Fibroblast of skin of abdomen (primary cell): ENCODE measurements at places on chromosomes 12 and 14.

DNA sequence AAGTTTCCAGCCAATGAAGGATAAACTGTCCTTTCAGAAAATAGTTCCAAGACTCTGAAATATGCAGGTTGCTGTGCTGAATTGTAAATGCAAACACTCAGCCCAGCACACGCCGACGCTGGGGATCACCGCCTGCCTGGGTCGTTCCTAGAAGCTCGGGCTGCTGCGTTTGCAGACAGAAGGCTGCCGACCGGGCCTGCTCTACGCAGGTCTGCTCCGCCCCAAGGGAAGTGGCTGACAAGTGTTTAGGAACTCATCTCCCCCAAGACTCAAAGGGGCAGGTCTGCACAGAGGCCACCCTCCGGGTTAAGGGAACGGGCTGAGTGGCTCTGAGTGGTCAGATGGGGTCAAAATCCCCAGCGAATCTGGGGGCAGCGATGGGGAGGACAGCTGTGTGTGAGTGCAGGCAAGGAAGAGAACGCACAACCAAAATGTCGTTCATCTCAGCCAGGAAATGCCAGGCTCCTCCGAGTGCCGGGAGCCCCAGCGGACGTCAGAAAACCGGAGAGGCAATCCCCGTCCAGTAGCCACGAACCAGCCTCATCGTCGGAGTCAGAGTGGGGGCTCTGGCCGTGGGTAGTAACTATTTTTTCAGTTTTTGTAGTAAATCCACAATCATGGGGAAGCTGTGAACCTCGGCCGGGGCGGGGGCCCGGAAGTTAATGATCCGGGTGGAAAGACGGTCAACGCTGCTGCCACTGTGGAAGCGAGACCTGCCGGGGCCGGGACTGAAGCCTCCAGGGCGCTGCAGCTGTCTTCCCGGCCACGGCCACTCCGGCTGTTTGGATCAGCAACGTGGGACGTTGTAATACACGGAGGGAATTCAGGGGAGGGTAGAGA lies 6.0 kb downstream of the GALNT9 start:
- no peak for DNase-seq

GRCh38 chr14:66982247-66982646 lies 207.0 kb upstream of the GARIN2 start:
- peak; percentile 23 for DNase-seq

- DNase-seq, result no peak
These were observed 13.9 kb downstream of the ASPG start for GRCh38 chr14:104099096-104100041.

DNA sequence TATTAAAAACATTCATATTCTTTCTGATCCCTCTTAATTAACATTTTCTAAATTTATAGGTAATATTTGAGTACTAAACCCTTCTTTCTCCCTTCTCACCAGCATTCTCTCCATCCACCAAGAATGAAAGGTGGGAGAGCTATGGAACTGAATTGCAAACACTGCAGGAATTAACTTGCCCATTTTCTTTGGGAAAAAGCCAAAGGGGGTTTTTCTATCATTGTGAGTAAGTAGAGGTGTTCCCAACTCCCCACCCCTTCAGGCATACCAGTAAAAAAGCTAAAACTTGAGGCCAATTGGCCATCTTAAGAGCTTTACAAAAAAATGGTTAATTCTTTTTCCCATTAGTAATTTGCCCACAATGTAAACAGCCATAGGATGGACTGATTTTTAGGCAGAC lies 23.7 kb downstream of the PCNX1 start:
- no peak for DNase-seq

DNA sequence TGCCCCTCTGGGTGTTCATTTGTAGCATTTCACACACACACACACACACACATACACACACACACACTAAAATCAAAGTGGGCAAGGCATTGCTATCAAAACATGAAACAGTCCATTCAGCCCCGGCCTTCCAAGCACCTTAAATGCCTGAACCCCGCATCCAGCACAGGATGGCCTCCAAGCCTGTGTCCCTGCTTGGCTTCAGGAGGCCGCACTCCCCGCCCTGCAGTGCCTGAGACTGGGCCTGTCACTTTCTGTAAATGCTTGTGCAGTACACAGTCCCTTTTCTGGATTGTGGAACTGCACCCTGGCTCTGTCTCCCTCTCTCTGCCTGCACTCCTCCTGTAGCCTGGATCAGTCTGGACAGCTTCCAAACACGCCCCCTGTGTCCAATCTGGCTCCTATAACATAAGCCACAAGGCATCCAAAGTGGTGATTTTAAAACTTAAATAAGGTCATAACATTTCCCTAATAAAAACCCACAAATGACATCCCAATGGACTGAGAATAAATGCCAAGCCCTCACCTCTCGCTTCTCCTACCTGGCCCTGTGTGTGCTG lies 972.2 kb upstream of the TMEM132C start:
- peak; percentile 33 for DNase-seq

DNA sequence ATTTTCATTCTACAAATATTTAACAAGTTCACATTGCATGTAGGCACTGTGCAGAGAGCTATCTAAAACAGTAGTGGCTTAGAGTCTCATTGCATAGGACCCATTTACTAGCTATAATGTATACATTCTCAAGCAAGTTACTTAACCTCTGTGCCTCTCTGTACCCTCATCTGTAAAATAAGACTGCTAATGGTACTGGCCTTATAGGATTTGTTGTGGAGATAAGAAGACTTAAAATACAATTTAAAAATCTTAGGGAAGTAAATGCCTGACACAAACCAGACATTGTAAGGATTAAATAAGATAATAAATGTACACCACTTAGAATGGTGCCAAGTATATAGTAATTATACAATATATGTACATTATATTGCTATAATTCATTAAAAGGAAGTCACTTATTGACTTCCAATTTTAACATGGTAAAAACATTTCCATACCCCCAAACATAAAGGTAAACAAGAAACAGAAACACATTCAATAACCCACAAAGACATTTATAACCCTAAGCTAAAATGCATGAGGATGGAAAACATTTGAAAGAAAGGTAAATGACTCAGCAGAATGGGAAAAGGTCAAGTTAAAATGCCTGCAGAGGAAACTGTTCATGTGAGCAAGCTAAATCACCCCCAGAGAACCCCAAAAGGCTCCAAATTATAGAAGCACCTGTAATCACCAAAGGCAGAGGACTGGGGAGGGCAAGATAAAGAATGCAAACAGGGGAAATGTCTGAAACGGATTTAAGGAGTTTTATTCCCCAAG lies 30.8 kb downstream of the RPS6KA5 start:
- no peak for DNase-seq

DNA sequence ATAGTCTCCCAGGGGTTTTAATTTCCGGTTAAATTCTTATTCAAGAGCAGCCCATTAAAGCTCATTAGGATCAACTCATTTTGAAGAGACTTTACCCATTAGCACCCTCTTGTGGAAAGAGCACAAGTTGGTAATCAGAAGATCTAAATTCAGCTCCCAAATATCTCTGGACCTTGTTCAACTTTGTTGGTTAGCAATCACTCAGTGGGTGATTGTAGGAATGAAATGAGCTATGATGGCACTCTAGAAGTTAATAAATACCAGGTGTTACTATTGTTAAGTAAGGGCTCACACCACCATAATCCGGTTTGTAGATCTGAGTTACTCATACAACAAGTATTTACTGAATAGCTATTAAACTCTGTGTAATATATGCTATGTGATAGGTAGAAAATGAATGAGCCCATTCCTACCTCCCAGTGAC lies 42.9 kb downstream of the TRIP11 start:
- DNase-seq, result peak; percentile 96

DNA sequence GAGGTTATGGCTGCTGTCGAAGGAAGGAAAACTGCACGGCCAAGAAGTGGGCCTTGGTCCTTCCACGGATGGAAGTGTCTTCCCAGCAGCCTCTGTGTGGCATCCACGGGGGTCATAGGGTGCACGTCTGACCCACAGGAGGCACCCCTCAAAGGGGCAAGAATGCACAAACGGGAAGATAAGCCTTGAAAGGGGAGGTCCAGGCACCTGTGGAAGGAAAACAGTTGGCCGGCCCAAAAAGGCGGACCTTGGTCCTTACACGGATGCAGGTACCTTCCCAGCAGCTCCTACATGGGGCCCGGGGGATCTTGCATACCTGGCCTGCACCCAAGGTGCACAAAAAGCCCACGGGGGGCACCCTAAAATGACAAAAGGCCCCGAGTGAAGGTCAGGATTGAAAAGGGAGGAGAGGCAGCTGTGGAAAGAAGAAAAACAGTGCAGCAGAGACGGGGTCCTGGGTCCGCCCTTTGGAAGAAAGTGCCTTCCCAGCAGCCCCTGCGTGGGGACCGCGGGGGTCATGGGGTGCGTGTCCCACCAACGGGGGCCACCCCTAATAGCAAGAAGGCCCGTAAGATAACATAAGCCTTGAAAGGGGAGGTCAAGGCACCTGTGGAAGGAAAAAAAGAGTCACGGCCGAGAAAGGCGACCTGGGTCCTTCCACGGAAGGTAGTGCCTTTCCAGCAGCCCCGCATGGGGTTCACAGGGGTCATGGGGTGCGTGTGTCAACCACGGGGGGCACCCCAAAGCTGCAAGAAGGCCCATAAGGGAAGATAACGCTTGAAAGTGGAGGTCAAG lies 276.1 kb downstream of the ALG10 start:
- no peak for DNase-seq

- no peak for DNase-seq
These were observed 19.5 kb downstream of the COX16 start for GRCh38 chr14:70340002-70340401.

- DNase-seq, result no peak
These were observed 26.8 kb upstream of the CEBPE start for GRCh38 chr14:23145794-23146350.

- DNase-seq, result no peak
These were observed 59.1 kb downstream of the ARHGAP5 start for GRCh38 chr14:32136027-32136825.

DNA sequence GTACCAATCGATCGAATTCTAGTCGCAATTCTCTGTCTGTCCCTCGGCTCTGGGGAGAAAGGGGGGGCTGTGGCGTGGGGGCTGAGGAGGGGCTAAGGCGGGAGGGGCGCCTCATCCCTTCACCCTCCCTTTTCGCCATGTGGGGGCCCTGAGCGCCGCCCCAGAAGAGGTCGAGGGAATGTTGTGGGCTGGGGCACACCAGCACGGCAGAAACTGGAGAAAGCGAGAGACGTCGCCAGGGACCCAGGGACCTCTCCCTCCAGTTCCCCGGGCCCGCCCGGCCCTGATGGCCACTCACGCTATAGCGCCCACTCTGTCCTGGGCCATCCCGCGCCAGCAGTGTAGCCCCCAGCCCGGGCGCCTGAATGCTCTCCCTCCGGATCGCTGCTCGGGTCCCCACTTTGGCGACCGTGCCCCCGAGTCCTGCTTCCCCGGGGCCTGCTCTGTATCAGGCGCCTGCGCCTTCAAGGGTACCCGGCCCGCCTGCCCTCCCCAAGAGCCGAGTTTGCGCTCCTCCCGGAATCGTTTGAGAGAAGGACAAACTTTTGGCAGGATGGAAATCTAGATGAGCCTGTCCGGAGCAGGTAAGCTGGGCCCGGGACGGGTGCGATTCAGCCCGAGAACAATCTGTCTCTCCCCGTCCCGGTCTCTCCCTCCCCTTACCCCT lies 62.6 kb downstream of the SMUG1 start:
- peak; percentile 57 for DNase-seq

- DNase-seq, result no peak
These were observed 146.5 kb downstream of the CFAP54 start for GRCh38 chr12:96635844-96636243.

GRCh38 chr12:68772714-68773113 lies 26.7 kb downstream of the SLC35E3 start:
- no peak for DNase-seq

DNA sequence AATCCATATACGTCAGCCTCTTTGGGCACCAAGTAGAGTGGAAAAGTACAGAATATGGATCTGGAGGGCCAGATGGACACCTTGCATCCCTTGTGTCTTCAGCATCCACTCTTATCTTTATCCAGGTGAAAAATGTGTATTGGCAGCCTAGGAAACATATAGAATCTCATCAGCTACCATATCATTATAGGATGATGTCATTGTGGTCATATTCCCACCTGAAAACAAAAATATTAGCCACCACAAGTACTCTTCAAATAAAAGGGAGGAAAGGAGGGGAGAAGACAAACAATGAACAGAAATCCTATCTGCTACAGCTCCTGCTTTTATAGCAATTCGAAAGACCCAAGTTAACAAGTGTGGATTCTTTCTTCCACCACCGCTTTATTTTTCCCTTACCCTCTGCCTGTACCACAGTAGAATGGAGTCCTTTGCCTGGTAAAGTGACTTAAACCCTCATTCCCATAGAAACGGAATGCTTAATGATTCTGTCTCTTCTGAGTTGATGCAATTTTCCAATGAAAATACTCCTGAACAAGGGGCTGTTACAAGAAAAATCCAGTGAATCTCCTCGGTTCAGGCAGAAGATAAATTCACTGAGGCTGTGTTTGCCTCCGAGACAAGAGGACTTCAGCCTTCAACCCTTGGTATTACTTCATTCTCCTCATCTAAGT lies 13.8 kb upstream of the IL26 start:
- no peak for DNase-seq

GRCh38 chr12:63805704-63806672 lies 26.3 kb downstream of the RXYLT1 start:
- DNase-seq, result no peak

GRCh38 chr12:53867216-53868012 lies 71.2 kb upstream of the HOXC13 start:
- DNase-seq, result no peak

DNA sequence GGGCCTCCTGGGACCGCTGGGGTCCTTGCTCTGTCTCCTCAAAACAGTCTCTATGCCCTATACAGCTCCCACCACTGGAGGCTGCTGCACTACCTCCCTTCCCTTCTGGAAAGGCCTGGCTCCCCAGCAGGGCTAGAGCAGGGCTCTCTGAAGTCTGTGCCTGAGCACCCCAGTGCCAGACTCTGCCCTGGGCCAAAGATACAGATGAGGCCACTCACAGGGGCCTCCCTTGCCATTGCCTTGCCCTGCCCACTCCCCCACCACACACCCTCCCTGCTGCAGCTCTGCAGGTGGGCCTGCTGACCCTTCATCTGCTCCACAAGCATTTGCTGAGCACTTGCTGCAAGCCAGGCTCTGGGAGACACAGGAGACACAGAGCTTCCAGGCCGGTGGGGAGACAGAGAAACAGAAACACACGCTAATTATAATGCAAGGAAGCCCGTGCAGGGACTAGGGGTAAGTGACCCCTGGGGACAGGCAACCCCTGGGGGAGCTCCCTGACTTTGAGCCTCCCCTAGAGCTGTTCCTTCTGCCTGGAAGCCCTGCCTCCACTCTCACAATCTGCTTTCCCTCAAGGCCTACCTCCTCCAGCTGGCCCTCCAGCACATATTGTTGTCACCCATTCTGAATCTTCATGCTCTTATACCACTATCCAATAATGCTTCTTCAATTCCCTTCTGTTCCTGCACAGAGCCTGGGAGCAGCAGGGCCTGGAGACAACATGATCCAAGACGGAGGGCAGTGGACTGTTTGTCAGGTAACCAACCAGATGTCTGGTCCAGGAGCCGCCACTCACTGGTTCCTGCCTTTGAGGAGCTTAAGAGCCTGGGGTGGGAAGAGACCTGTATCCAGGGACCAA lies 32.6 kb upstream of the PNMA1 start:
- no peak for DNase-seq

DNA sequence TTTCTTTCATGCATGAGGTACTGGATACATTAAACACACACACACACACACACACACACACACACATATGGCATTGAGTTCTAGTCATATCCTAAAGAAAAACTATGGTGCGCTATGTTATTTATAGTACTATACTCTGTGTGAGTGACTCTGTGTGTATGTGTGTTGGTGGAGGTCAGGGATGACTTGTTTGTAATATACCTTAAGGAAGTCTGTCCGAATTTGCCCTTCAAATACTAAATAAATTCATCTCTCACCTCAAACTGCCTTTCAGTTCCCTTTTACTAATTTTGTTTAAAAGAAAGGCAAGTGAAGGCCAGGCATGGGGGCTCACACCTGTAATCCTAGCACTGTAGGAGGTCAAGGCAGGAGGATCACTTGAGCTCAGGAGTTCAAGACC lies 2.1 kb upstream of the AKAP5 start:
- DNase-seq, result no peak
